ENCODE measurements at places on chromosomes 7 and 10.

GRCh38 chr7:128108641-128109423 lies 77.6 kb upstream of the LRRC4 start:
- no peak for DNase-seq

GRCh38 chr10:114654822-114655575 lies 3.1 kb downstream of the ABLIM1 start:
- no peak for DNase-seq

- DNase-seq, result no peak
Measured at GRCh38 chr7:33775790-33776189, 129.5 kb upstream of the BMPER start.

GRCh38 chr7:145169908-145170307 lies 334.1 kb upstream of the TPK1 start:
- DNase-seq, result no peak

GRCh38 chr10:131975796-131976195 lies 5.9 kb downstream of the BNIP3 start:
- DNase-seq, result no peak

- no peak for DNase-seq
Measured at GRCh38 chr7:15461576-15461975, 100.2 kb downstream of the AGMO start.

GRCh38 chr10:75497997-75498883 lies 66.8 kb downstream of the LRMDA start:
- no peak for DNase-seq

DNA sequence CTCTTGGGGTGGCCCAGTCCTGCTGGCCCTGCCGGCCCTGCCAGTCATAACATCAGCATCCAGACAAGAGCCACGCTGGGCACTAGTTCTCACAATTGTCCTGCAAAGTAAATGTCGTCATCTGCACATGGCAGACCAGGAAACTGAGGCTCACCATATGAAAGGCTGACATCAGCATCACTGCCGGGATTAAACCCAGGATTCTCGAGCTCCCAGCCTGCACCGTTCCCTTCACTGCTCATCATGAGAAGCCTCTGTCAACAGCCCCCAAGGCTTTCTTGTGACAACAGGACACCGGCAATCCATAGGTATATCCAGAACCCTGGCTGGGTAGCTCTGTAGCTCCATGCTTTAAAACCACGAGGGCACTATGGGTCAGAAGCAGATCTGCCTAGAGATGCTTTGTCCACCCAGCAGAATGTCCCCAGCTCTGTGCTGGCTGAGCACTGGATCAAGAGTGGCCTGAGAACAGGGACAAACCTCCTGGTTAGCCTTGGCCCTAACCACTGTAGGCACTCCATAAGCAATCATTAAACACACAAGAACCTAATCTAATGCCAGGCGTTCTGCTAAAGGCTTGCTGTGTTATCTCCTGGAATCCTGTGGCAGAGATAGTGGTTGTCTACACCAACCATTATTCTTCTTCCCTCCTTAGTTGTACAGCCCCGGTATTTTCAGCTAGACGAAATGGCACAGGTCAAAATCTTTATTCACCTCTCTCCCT lies 41.2 kb upstream of the C10orf71 start:
- no peak for DNase-seq

GRCh38 chr10:89257581-89257980 lies 6.0 kb upstream of the LIPA start:
- no peak for DNase-seq

DNA sequence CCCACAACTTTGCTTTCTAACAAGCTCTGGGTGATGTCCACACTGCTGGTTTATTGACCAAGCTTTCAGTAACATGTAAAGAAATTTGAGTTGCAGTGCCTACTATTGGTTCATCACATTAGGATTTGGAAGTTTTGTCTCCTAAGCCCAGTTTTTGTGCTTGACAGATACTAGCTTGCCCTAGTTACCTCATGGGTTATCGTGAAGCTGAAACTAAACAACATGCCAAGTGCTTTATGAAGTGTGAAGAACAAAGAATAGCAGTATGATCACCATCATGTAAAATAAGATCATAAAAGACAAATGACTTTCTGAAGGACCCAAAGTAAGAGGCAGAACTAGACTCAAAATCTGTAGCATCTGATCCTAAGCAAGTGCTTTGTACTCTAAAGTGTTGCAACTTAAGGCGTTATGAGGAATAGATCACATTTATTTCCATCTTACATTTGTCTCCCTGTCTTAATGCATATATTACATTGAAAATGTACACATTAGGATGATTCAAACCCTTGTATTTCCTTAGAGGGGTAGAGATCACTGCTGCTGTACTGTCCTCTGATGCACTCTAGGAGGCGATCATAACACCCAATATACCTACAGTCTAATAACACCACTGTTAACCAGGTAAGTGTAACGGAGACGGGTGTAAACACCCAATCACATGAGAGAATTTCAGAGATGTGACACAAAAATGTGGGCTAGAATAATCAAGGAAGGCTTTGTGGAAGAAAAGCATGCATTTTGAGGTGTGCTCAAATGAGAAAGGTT lies 71.3 kb downstream of the NRCAM start:
- no peak for DNase-seq

- no peak for DNase-seq
Measured at GRCh38 chr10:120456626-120457430, at the start of gene PLPP4. Gene PLPP4 (plus strand): TSS chr10:120457227. CDS start chr10:120457306, 79 bp downstream.

- DNase-seq, result no peak
Measured at GRCh38 chr10:78448994-78449418, 415.3 kb downstream of the RPS24 start.

DNA sequence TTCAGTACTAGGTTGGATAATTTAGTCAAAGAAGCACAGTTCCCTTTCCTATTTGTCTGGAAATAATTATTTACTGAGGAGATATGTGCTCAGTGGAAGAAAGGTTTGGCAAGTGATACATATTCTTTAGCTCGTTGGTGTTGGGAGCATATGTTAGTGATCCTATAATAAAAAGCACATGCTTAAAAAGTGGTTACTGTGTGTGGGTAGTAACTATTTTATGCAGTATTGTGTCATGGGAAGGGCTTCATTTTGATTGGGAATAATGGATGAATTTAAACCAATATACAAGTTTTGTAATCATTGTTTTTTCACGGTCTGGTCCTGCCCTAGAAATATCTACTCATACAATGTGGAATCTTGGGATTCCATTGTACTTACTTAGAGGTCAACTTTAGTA lies 188.7 kb upstream of the PPP1R3A start:
- DNase-seq, result no peak

DNA sequence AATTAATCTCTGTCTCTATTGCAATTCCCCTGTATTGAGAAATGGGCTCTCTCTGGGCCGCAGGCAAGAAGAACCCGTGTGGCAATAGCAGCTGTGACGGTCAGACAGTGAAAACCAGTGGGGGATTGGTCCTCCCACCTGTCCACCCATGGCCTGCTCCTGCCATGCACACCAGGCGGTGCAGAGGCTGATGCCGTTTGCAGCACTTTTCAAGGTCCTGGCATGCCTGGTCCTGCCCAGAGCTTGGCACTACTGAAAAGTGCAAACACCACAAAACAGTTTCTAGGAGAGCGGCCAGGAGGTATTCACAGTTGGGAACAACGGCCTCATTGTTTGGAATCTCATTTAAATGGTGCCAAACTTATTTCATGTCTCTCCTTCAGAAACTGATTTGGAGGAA lies 41.5 kb downstream of the PSPH start:
- no peak for DNase-seq

GRCh38 chr7:150875791-150876190 lies 23.5 kb downstream of the AOC1 start:
- DNase-seq, result no peak

DNA sequence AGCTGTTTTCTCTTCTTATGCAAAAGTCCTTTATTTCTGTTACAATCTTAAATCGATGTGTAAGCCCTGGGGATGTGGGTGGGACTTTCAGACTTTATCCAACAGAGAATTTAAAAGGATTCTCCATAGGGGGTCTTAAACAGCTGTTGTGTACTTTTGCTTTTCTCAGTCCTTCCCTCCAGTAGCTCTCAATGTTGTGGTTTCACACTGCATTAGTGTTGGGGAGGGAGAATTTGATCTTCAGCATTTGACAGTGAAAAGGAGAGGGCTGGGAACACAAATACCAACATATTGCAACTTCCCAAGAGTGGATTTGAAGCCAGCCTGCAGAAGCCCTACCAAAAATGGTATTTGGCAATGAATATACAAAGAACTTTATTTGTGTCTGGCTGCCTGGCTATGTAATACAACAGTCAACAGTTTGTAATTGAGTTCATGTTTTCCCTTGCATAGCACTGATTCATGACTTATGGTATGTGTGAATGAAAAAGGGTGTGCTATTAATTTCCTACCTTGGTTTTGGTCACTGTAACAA lies 80.1 kb upstream of the CAPZA2 start:
- DNase-seq, result no peak

DNA sequence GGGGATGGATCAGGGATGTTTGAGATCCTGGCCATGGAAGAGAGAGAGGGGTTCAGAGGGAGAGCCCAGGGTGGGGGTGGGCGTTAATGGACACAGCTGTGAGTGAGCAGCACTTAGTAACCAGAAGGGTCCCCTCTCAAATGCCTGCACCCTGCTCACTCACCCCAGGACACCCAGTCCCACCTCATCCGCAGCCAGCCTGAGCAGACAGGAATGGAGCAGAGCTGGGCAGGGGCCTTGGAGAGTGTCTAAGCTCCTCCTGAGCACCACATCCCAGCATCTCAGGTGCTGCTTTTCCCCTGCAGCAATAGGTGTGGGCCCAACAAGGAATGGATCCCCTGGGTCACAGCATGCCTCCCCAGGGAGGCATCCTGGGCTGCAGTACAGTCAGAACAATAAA lies 5.3 kb downstream of the FAM24A start:
- DNase-seq, result no peak

GRCh38 chr10:5565671-5566581 lies 41.2 kb downstream of the CALML3 start:
- no peak for DNase-seq

DNA sequence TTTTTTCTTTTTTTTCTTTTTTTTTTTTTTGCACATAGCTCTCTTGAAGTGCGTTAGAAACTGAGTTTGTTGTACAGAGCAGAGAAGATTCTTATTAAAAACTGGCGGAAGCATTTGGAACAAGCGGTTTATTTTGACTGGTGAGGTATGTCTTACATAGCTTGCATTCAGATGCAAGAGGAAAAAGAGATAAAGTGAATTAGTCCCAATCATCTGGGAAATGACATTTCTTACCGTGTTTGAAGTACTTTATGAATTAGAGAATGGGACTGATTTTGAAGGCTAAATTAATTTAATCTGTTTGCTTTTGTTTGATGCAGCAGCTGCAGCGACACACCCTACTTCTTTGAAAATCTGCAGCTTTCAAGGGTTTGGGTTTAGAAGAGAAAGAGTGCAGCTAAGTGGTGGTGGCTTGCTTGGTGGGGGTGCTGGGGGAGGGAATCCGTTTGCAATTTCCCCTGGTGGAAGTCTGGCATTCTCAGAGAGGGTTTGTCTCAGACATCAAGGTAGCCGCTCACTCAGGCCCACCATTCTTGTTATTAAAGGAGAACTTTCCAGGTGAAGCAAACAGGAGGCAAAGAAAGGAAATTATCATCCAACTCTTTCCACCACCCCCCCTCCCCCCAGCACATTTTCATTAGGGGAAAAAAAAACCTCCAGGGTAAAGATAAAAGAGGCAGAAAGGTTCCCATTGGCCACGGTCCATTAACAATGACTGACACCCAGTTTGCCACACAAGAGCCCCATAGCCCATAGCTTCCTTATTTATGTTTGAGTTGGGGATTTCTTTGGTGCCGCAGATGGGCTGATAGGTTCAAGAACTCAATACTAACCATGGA lies 231.7 kb downstream of the SKIDA1 start:
- DNase-seq, result no peak

DNA sequence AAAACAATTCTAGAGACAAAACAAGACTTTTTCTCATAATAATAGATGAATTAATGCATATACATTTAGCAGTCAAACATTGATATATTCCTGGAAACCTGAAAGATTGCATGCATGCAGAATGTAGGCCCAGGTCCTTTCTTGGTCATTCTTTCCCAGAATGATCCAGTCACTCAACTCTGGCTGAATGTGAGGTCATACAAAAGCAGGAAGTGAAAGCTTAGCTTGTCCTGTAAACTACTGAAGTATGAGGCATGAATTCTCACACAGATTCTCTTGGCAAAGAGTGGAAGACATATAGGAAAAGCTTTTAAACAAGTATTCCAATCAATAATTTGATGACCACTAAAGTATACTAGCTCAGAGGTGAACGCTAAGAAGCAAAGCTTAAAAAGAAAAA lies 253.9 kb downstream of the PPP1R3A start:
- DNase-seq, result no peak

DNA sequence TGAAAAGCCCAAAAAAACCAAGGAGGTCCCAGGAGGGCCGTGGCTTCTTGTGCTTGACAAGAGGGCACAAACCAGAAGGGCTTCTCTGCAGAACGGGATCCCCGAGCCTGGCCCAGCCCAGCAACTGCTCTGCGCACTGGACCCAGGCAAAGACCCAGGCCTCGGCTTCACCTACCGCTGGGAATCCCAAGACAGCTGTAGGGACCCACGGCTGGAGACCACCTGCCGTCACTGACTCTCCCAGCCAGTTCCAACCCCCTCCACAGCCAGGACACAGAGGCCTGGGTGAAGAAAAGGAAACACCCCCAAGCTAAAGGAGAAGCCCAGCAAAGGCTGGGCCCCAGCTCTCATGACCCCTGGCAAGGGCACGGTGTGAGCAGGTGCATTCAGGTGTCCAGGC lies 24.3 kb downstream of the PDGFA start:
- DNase-seq, result no peak

GRCh38 chr10:124378881-124379471 lies 39.7 kb downstream of the OAT start:
- no peak for DNase-seq

DNA sequence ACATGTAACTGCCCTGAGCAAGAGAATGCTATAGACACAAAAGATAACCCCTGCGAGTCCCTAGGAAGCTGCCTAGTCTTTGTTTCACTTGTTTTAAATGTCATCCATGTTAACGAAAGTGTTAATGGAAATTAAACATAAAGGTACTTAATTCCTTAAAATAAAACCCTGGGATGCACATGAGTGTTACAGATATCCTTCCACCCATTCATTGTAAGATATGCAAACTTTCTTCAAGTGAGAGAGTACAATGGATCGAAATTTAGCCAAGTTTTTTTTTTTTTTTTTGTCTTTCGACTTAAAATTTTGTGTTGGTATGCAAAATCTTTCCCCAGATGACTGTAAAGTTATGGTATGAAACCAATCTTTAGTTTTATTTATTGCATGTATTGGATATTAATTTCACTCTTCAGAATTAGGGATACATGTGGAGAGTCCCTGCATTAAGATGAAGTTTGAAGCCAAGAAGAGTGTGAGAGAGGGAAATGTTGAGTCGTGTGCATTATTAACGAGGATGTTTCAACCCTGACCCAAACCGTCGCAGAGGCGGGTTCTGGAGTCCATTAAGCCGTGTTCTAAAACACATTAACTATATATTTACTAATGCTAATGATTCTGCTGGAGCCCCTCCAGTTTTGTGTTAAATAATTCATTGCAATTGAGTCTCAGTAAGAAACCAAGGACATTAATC lies 1.6 kb downstream of the CDK14 start:
- no peak for DNase-seq

Measured in T-helper 1 cell (primary cell).